ENCODE measurements at places on chromosomes 7 and 10.

DNA sequence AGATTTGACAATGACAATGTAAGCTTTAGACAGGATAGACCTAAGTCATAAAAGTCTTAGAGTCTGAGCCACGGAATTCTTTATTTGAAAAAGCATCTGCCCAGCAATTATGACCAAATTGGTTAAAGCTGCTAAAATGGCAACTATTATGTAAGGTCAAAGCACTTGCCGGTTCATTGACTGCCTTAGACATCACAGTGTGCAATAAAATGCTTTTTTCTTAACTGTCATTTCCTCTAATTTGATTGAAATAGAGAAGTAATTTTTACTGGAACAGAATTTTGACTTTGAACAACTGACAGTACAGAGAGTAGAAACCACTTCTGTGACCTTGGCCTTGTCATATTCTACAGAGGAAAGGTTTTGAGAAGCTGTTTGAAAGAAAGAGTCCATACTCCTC, 142.9 kb downstream of the THSD7A start:
- no peak for DNase-seq

DNA sequence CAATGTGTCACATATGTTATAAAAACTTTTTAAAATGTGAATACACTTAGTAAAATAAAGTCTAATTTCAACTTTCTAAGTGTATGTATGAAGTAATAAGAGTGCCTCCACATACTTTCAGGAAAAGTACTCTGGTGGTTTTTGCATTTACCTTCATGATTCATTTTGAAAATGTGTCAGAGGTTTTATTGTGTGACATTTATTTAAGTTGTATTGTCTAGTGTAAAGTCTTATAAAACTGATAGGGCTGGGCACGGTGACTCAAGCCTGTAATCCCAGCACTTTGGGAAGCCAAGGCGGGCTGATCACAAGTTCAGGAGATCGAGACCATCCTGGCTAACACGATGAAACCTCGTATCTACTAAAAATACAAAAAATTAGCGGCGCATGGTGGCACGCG, 226.5 kb downstream of the ITGB1 start:
- DNase-seq = no peak

GRCh38 chr10:93812659-93813338, 55.1 kb downstream of the LGI1 start:
- no peak for DNase-seq

DNA sequence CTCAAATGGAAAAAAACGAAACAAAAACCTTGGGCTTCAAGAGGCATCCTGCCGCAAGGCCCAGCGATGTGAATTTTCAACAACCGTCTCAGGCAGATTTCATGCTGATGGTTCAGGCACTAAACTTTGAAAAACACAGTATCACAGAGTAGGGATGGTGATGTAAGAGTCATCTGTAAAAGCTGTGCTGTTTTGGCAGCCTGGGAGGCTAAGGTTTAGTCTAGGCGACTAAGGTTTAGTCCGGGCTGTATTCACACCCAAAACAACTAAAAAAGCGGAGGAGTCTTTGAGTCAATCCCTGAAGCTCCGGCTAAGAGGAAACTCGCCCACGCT, 420 bp upstream of the MINPP1 start:
- no peak for DNase-seq

DNA sequence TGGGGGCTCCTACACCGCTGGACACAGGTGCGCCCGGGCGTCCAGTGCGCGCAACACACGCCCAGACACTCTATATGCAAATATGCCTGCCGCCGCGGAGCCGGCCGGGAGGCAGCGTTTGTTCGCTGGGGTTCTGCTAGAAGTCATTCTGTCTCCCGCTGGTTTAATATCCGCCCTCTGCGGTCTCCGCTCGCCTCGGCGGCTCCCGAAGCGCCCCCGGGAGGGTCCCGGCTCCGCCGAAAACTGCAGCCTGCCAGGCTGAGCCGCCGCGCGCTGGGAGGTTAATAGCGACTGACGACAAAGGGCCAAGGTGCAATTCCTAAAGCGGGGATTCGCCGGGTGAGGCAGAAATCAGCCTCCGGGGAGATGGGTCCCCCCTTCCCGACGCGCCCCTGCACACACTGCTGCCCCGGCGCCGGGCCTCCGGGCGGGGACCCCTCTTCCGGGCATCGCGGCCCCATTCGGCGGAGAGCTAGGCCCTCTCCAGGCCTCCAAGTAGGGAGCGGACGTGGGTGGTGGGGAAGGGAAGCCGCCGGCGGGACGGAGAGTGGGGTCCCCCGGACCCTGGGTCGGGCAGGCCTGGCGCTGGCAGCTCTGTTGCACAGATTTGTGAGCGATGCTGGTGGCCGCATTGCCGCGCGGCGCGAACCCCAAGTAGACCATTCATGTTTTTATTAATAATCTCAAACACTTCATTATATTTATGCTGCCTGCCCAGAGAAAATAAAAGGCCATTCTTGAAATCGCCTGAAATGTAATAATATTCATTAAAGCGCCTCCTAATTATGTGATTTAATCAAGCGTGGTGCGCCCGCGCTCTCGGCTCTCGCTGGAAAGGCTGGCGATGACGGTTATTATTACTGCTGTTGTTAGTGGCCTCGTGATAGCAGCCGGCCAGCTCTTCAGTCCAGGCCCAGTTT, 9.1 kb downstream of the EN2 start:
- no peak for DNase-seq

DNA sequence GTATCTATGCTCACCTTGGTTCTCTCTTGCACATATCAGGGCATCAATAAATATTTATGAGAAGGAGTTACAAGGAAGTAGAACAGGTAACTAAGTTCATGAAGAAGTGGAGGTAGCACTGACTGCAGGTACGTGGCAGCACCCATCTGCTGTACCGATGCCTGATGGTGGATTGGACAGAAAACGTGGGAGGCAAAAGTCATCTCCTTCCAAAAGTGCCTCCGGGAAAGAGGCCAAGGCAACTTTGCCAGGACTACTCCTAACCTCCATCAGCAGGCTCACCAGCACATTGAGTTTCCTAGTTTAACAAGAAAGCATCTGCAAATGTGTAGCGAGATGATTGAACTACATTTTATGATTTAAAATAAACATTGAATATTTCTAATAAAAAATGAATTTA, 248.8 kb downstream of the ANKRD7 start:
- no peak for DNase-seq
